Stimulated activated CD8-positive, alpha-beta memory T cell treated with anti-CD3 and anti-CD28 coated beads, Interleukin-7, amount 100 ng/mL, for 1 hour (primary cell): ENCODE measurements at places on chromosomes 6 and 20.

GRCh38 chr6:142551274-142551811 lies 249.5 kb downstream of the ADGRG6 start:
- no peak for DNase-seq

DNA sequence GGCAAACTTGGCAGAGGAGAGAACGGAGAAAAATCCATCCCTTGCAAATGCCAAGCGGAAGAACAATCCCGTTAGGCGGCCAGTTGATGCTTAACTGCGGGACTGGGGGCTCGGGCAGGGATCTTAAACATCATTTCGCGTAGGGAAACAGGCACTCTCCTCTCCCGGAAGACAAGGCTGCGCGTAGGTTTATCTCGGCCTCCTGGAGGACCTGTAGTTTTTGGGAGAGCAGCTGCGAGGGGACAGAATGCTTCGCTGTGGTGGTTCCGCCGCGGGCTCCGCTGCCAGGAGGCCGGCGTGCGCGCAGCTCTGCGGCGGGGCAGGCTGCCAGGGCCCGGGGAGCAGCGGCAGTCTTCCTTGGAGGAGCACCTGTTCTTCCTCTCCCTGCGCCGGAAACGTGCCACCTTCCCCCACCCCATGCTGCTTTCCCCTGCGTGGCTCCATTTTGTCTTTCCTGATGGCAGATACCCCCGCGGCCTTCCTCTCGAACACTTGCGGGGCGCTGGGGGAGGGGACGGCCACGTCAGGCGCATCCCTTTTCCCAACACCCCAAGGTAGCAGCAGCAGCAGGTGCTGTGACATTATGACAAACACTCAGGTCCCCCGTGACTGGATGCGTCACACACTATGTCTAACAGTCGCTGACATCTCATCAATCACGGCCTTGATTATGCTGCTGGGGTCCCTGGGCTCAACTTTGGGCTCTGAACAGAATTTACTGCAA lies 230.7 kb upstream of the BTBD3 start:
- no peak for DNase-seq

DNA sequence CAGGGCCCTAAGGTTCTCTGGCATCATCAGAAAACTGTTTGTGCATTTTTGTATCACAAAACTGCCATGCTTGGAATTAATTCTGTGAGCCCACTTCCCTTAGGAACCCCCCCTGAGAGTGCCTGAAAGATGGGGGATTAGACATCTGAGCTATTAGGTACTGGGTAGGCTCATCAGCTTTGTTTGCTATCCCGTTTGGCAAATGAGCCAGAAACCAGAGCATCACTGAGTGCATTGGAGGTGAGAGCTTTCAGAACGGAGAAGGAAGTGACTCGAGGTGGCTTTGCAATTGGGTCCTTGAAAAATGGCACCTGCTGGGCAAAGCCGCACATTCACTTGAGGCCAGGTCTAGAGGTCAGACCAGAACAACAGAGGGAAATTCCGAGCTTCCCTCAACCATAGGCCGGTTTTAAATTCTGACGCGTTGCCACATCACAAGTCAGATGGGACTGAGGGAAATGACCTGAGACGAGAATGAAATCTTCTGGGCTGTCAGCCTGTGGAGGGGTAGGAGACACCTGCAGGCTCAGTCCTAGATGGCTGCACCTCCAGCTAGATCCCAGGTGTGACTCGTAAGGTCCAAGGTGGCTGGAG lies 8.4 kb upstream of the GLP1R start:
- DNase-seq, result no peak

- no peak for DNase-seq
Measured at GRCh38 chr6:97176468-97176867, 106.5 kb downstream of the MMS22L start.

DNA sequence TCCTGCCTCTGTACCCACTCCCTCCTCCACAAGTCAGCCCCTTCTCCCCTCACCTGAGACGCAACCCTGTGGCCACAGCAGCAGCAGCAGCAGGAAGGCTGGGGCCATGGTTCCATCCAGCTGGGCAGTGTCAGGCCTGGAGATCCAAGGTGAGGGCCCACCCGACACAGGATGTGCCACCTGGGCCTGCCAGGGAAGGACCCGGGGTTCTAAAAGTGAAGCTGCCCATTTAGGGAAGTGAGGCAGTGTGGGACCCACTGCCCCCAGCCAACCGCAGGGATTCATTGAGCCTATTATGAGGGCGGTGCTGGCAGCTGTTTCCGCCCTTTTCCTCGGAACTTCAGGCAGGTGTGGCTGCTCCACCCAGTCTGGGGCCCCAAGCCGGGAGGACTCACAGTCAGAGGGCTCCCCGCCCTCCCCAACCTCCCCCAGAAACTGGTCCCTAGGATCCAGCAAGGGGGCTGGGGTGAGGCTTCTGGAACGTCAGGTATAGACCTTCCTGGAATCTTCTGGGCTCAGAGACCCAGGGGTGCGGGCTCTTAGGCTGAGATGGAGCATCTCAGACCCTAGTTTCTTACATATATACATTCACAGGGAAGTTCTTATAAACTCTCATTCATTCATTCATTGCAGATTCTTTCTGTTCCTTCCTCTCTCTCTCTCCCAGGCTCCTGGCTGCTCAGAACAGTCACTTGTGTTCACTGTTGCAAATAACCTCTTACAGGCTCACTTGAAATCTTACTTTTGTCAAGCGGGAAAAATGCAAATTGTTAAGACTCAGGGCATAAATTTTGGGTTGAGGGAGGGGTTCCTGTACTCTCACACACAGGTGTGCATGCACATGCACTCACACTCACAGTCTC lies at the start of gene TREML2:
TREML2 (minus strand) TSS at position 249 of the 863 bp plus-strand sequence; CDS start at position 108, 141 bp downstream.
- no peak for DNase-seq

DNA sequence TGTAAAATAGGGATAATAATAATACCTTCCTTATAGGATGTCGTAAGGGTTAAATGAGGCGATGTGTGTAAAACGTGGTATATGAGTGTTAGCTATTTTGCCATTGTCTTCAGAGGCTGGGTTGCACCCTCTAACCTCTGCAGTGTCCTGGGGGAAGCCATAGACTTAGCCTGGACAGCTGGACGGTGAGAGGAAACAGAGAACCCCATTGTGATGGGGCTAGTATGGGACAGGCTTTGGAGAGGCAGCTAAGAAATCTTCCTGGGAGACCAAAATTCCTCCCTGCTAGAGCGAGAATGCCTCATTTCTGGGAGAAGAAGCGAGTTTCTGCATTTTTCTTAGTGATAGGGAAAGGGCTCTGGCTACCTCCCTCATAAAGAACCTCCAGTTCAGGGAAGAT lies 22.8 kb downstream of the KCNB1 start:
- no peak for DNase-seq

DNA sequence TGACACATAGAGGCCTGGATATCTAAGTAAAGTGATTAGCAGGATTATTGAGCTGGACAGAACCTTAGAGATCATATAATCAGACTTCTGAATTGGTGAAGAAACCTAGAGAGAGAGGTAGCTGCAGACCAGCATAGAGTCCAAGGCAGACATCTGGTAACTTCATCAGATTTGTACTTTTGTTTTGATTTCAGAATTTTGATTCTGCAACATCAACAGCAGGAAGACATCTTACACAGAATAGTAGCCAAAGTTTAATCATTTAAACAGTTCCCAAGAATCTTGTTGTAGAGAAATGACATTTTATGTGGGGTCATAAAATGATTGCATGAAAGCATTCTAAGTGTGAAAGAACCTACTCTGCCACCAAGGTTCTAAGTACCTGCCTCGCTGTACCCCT lies 39.4 kb downstream of the RPRD1B start:
- no peak for DNase-seq

GRCh38 chr6:50093938-50094272 lies 44.2 kb upstream of the DEFB112 start:
- no peak for DNase-seq

- DNase-seq, result no peak
Measured at GRCh38 chr6:8674126-8674525, 238.8 kb upstream of the SLC35B3 start.
